ENCODE measurements at places on chromosomes 4 and X.

GRCh38 chr4:72627723-72628122 is 58.7 kb upstream of the ADAMTS3 start:
- no peak for DNase-seq

DNA sequence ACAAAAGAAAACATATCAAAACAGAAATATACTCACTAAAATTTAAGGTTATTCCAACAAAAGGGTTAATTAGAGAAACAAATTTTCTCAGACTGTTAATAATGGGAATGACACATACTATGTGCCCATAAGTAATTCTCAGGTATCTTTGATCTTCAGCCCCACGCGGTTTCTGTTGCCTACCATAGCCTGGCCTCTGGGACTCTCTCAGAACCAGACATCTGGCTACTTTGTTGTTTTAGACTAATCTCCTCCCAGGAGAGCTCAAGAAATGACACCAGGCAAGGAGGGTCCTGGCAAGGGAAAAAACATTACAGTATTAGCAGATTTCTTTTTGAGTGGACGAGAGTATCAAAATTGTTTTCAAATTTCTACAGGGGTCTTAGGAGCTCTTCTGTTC is 43.7 kb downstream of the SLC10A7 start:
- no peak for DNase-seq

DNA sequence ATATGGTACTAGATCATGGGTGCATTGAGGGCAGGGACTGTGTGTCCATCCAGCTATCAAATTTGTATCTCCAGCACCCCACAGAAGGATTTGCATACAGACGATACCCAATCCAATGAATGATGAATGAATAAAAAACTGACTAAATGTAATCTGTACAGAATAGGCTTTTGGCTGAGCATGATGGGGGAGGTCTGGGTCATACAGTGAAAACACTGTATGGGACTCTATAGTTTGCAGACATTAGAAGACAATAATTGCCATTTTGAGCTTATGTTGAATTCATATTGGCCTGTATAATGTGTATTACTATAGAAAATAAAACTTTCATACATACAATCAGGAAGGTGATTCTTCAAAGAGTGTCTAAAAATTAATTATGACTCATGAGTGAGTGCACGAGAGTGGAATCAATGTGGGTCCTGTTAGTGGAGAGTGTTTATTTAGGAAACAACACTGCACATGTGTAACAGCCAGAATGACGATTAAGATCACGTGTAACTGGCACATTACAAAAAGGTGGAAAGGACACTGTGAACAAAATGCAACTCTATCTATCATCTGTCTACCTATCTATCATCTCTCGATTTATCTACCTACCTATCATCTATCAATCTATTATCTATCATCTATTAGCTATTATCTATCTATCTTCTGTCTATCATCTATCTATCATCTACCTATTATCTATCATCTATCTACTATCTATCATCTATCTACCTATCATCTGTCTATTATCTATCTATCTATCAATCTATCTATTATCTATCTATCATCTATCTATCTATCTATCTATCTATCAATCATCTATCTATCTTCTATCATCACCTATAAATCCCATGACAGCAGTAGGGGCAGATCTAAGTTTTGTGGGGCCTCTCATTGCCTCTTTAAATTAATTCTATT is 201.3 kb downstream of the PTTG2 start:
- no peak for DNase-seq

DNA sequence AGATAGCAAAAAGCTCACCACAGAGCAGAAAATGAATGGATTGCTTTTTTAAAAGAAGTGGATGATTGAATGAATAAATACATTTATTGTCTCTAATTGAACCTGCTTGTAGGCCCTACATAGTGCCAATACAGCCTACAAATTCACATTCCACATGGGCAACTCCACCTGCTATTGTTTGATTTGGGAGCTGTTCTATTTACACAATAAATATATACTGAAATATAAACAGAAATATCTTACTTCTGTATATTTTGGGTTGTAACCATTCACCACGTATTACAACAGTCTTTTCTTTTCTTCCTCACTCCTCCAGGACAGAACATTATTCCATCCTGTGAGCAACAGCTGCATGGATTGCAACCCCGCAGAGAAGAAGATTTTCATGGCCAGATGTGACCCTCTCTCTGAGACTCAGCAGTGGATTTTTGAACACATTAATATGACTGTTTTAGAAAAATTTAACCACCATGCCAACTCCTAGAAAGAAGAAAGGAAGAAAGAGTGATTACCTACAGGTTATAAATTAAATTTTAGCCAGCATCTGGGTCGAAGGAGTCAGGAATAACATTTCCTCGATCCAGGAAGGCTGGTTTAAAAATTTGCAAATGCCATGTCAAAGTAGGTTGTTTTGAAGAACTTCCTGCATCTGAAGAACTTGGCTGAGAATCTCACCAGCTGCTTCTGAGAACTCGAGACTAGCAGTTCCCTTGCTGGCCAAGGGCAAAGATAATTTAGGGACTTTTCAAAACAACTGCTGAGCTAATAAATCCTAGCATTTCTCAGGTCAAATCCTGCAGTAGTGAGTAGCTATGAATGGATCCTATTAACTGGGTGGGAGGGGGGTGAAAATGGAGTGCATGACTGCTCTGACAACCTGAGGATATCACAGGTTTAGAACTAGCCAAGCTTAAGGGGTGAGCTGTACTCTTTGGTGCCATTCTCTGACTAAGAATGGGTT is 128.7 kb upstream of the GALNT7 start:
- DNase-seq = no peak

DNA sequence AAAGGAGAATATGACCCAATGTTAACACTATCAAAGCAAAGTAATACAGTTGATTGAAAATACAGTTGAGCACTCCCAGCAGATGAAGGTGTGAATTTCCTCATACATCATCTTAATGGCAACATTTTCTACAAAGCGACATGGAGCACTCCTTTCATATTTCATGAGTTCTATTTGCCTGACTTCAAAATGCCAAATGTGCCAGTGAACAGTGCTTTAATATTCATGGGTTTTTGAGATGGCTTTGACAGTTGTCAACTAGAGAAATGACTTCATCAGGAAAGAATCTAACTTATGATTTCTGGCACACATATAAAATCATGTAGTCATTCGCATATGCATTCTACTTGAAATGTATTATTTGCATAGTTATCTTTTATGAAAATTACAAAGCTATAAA is 222.4 kb downstream of the GALNTL6 start:
- no peak for DNase-seq

DNA sequence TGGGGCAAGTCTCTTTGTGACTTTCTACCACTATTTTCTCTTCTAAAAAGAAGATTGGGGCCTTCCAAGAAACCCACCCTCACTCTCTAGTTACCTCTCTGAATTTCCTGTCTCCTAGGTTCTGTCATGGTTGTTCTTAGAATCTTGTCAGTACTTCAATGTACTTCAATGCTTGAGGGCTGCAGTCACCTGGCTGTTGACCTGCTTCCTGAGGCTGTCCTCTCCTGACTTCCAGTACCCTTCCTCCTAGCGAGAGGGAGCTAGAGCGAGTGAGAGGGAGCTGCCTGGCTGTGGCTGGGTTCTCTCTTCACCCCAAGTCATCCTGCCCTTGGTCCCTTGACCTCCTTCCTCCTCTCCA is 17.7 kb downstream of the CD99L2 start:
- DNase-seq = no peak

GRCh38 chr4:88811904-88812303 is 114.3 kb upstream of the NAP1L5 start:
- DNase-seq = no peak

GRCh38 chr4:25953740-25954139 is 39.7 kb downstream of the SMIM20 start:
- no peak for DNase-seq

- DNase-seq = no peak
These were observed 615.4 kb upstream of the SMIM31 start for GRCh38 chr4:164138521-164138920.

GRCh38 chr4:15375667-15376066 is 52.2 kb upstream of the C1QTNF7 start:
- DNase-seq = no peak

GRCh38 chr4:1401409-1402020 is 4.7 kb downstream of the NKX1-1 start:
- no peak for DNase-seq

DNA sequence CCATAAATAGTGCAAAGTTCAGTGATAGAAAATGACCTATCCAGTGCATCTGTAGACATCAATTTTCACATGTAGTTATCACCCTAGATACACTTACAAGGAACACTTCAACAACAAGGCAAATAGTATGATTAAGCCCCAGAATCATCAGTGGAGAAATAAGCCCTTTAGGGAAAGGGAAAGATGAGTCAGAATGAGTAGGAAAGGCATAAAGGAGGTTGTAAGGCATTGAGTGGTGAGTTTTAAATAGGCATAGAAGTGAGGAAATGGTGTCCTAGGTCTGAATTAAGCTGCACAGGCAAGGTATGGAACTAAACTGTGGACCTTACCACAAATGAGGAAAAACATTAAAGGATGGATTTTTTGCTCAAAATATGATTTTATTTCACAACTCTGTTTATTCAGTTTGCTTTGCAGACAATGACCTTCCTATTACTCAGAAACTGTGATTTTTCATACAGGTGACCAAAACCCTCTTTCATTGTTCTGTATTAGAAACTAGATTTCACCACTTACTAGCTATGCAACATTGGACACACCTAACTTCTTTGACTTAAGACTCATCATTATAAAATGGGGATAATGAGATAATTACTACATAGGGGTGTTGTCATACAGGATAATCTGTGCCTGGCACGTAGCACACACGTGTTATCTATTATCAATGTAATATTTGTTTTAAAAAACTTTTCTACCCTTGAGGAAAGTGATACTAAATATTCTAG is 57.0 kb upstream of the MAP9 start:
- DNase-seq = no peak

- no peak for DNase-seq
These were observed 7.3 kb downstream of the NAP1L5 start for GRCh38 chr4:88690355-88690754.

- no peak for DNase-seq
These were observed 11.3 kb upstream of the SLC9B1 start for GRCh38 chr4:103030791-103031190.

GRCh38 chrX:133908223-133908955 is 77.0 kb downstream of the GPC3 start:
- no peak for DNase-seq

GRCh38 chr4:126306152-126306869 is 991.6 kb downstream of the FAT4 start:
- DNase-seq = no peak

DNA sequence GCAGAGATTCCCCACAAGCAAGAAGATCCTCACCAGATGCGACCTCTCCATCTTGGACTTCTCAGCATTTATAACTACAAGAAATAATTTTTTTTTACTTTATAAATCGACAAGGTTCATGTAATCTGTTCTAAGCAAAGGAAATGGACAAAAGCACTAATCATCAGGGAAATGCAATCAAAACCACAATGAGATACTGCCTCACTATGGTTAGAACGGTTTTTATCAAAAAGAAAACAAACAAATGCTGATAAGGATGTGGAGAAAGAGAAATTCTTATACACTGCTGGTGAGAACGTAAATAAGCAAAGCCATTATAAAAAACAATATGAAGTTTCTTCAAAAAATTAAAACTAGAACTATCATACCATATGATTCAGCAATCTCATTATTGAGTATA is 1382.6 kb downstream of the ARAP2 start:
- no peak for DNase-seq

DNA sequence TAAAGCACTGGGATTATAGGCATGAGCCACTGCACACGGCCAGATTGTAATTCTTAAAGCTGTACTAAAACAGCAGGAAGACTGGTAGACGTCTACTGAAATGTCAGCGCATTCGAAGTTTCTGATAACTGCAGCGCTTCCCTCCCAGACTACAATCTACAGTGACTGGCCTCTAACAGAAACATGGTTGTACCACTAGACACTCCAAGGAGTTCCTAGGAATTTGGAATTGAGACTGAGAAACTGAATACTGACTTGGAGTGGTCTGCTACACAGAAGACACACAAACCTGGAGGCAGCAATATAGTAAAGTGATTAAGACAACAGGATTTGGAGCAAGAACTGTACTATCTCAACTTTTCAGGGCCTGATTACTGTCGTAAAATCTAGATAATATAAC is 937 bp downstream of the HELQ start:
- DNase-seq = no peak

GRCh38 chr4:88335092-88335665 is 43.5 kb upstream of the HERC6 start:
- DNase-seq = no peak

DNA sequence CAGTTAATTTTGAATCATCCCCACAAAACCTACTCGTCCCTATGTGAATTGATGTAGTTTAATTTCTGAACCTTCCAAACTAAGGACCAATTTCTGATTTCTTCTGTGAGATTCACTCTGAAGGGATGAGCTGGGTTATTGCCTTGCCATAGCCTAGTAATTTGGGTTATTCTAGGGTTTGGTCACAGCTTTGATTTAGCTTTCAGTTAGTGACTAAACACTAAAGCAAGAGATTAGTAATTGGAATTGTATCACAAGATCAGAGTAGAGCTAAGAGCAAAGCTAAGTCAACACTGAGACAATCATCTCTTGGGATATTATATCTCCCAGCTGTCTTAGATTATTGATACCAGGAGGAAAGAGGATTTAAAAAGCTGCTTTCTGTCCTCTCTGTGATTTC is 588.0 kb downstream of the CCSER1 start:
- DNase-seq = no peak

- no peak for DNase-seq
These were observed 191.6 kb upstream of the LDB2 start for GRCh38 chr4:17090063-17090462.

DNA sequence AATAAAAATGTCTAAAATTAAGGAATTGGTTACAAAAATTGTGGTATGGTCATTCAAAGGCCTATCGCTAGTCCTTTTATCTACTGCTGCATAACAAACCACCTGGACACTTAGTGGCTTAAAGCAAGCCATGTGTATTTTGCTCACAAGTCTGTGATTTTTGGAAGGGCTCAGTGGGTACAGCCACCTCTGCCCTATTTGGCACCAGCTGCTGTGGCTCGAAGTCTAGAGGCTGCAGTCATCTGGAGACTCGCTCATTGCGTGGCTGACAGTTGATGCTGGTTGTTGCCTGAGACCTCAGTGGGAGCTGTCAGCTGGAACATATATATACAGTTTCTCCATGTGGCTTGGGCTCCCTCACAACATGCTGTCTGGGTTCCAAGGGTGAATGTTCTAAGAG is 60.8 kb upstream of the MID1 start:
- DNase-seq = no peak

- no peak for DNase-seq
These were observed 305.9 kb upstream of the HAND2 start for GRCh38 chr4:173835903-173836302.

DNA sequence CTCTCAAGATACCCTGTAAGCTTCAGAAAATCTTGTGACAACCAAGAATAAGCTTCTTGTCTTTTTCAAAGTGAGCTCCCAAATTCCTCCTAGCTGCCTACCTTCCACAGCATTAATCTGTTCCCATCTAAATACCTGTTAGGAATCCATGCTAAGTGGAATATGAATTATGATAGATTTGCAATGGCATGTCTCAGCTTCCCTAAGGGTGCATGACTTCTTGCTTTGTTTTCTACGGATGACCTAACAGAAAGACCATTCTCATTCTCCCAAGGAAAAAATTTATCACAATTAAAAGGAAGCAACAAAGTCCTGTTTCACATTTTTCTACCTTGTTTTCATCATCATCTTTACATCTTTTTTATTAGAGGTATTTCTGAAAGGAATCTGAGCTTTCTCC is 532.7 kb downstream of the GRXCR1 start:
- DNase-seq = no peak

GRCh38 chr4:5040856-5041620 is 10.2 kb upstream of the STK32B start:
- DNase-seq = no peak

- DNase-seq = no peak
These were observed 69.6 kb downstream of the ARFIP1 start for GRCh38 chr4:152849350-152849749.

Data from NCI-H1694 (cell line).